ENCODE measurements at places on chromosomes 12 and 14. TPM values are rescaled to one million over a fixed set of nuclear protein-coding genes. Genes with fewer than 3 reads are reported as not detected.
A peak's percentile ranks its signal among the peaks of the same experiment; 100 is the strongest.

DNA sequence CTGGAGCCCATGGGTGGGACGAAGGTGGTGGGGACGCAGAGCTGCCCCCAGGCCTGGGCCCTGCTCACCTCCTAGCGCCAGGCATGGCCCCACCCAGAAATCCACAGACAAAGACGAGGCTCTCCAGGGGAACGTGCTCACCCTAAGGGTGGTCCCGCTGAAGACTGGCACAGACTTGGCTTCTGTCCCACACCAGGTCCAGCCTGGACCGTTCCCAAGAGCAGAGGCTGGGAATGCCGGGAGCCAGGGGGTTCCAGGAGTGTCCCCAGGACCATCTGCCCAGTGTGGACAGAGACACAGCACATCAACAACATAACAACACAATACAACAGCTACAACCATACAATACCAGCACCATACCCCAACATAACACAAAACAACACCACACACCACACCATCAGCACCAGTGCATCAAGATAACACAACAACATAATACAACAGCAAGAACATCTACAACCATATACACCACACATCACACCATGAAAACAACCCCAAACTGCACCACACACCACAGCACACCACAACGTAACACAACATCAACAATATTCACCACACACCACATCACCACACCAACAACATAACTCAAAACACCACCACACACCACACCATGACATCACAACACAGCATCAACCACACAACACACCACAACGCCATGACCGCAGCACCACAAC is 329.6 kb downstream of the ADGRD1 start:
- no peaks in the 10 kb centered on the region for H3K27me3 ChIP-seq
- peak; percentile 18 for DNase-seq
- no peaks in the 10 kb centered on the region for H3K4me1 ChIP-seq
- H3K36me3 ChIP-seq: no peaks in the 10 kb centered on the region
- no peak overlapping the region for H3K4me3 ChIP-seq
- no peak overlapping the region for H3K27ac ChIP-seq

- peak overlapping the region; percentile 64 for H3K27ac ChIP-seq
- H3K36me3 ChIP-seq: peaks cover 14% of the 10 kb centered on the region
- H3K4me3 ChIP-seq: peak overlapping the region; percentile 76
- peaks cover 43% of the 10 kb centered on the region for H3K27me3 ChIP-seq
- DNase-seq: peak; percentile 53
Measured at GRCh38 chr14:68977180-68977717, 1.9 kb downstream of the ACTN1 start.

DNA sequence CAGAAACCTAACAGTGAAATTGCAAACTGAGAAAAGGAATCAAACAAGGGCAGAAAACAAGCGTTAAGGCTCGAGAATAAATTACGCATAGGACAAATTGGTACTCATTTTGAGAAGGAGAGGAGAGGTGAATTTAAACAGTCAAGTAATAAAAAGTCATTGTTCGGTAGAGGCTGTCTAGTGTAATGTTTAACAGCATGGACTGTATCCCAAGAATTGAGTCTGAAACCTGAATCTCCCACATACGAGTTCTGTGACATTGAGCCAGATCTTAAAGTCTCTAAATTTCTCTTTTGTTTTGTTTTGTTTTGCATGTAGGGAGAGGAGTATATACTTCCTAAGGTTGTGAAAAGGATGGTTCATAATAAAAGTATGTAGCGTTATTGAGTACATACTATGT is 216.5 kb upstream of the BTG1 start:
- no peaks in the 10 kb centered on the region for H3K27me3 ChIP-seq
- H3K36me3 ChIP-seq: peaks cover 34% of the 10 kb centered on the region
- peak overlapping the region; percentile 15 for H3K4me3 ChIP-seq
- H3K4me1 ChIP-seq: peaks cover 38% of the 10 kb centered on the region

Gene LMNTD1
- total RNA-seq: not detected

Data from activated CD8-positive, alpha-beta memory T cell treated with anti-CD3 and anti-CD28 coated beads, Interleukin-2, amount 10 ng/mL, durations not matched to agents 7 days and 5 days (primary cell).